Naive thymus-derived CD4-positive, alpha-beta T cell (primary cell): ENCODE measurements at places on chromosomes 12 and 14. TPM values are rescaled to one million over a fixed set of nuclear protein-coding genes. Genes with fewer than 3 reads are reported as not detected.
A peak's percentile ranks its signal among the peaks of the same experiment; 100 is the strongest.

Gene KRT72
- total RNA-seq: 104 TPM

- no peak overlapping the region for H3K27ac ChIP-seq
- H3K36me3 ChIP-seq: no peaks in the 10 kb centered on the region
- peaks cover 23% of the 10 kb centered on the region for H3K4me1 ChIP-seq
- H3K27me3 ChIP-seq: peaks cover 63% of the 10 kb centered on the region
- H3K4me3 ChIP-seq: no peak overlapping the region
- no peak for DNase-seq
These were observed 1.2 kb downstream of the HOXC10 start for GRCh38 chr12:53985994-53986685.

Gene TAPBPL
- total RNA-seq: 52.9 TPM

Gene PDE3A
- not detected for total RNA-seq

GRCh38 chr14:68787092-68787992 is 5.5 kb downstream of the ZFP36L1 start:
- H3K27ac ChIP-seq: peak overlapping the region; percentile 44
- no peaks in the 10 kb centered on the region for H3K27me3 ChIP-seq
- peak; percentile 46 for DNase-seq
- H3K4me3 ChIP-seq: peak overlapping the region; percentile 25
- peaks cover 53% of the 10 kb centered on the region for H3K4me1 ChIP-seq
- peaks cover 13% of the 10 kb centered on the region for H3K36me3 ChIP-seq

- H3K27me3 ChIP-seq: no peaks in the 10 kb centered on the region
- H3K27ac ChIP-seq: no peak overlapping the region
- no peak for DNase-seq
- H3K36me3 ChIP-seq: no peaks in the 10 kb centered on the region
- no peaks in the 10 kb centered on the region for H3K4me1 ChIP-seq
These were observed 2.1 kb upstream of the INHBE start for GRCh38 chr12:57452937-57453509.

Gene TAS2R30
- total RNA-seq: 7.1 TPM

Gene FZD10
- total RNA-seq: not detected

Gene NRL
- 4.3 TPM for total RNA-seq

- no peak overlapping the region for H3K4me3 ChIP-seq
- no peaks in the 10 kb centered on the region for H3K4me1 ChIP-seq
- DNase-seq: no peak
- H3K36me3 ChIP-seq: no peaks in the 10 kb centered on the region
These were observed 50.5 kb downstream of the KITLG start for GRCh38 chr12:88529531-88530488.

GRCh38 chr12:120528861-120529525 is at the start of gene COQ5:
COQ5 (minus strand) TSS chr12:120529158; CDS start chr12:120529141, 17 bp downstream.
- peak within 1 kb of the TSS; percentile 75 for H3K4me3 ChIP-seq
- H3K27me3 ChIP-seq: no peaks in the 10 kb centered on the region
- peak; percentile 83 for DNase-seq
- no peaks in the 10 kb centered on the region for H3K4me1 ChIP-seq
- H3K27ac ChIP-seq: peak within 1 kb of the TSS; percentile 88
